ENCODE measurements at places on chromosomes 4 and X. TPM values are rescaled to one million over a fixed set of nuclear protein-coding genes. Genes with fewer than 3 reads are reported as not detected.

The TEX13D gene
- 0.14 TPM for polyA plus RNA-seq

The ZNF182 gene
- polyA plus RNA-seq: 6.0 TPM

The SRPX gene
- polyA plus RNA-seq: 0.79 TPM

The GAGE12J gene
- not detected for polyA plus RNA-seq

The CXCL6 gene
- polyA plus RNA-seq: not detected

The CSAG3 gene
- polyA plus RNA-seq: not detected

The VEGFC gene
- polyA plus RNA-seq: not detected

The FGF13 gene
- 0.38 TPM for polyA plus RNA-seq

The FRG2 gene
- polyA plus RNA-seq: not detected

The SMR3B gene
- 0.32 TPM for polyA plus RNA-seq

The MAGEC2 gene
- polyA plus RNA-seq: not detected

The AFP gene
- not detected for polyA plus RNA-seq

The CDKN2AIP gene
- polyA plus RNA-seq: 24.6 TPM

The GAGE12F gene
- not detected for polyA plus RNA-seq

The PRDX4 gene
- 127 TPM for polyA plus RNA-seq

The HTRA3 gene
- polyA plus RNA-seq: not detected

The MTCP1 gene
- 74.0 TPM for polyA plus RNA-seq

The GYG2 gene
- not detected for polyA plus RNA-seq

The DGKQ gene
- polyA plus RNA-seq: 1.1 TPM

The PRR32 gene
- polyA plus RNA-seq: not detected

The ANOS1 gene
- polyA plus RNA-seq: 0.20 TPM

The SLC49A3 gene
- not detected for polyA plus RNA-seq

The KCND1 gene
- polyA plus RNA-seq: 0.32 TPM

The USP9X gene
- polyA plus RNA-seq: 22.9 TPM

The VSIG4 gene
- polyA plus RNA-seq: not detected

The ARHGEF6 gene
- 13.7 TPM for polyA plus RNA-seq

The SSX2 gene
- polyA plus RNA-seq: not detected

The CFAP299 gene
- polyA plus RNA-seq: not detected

The RHOXF1 gene
- not detected for polyA plus RNA-seq

The AKAP4 gene
- not detected for polyA plus RNA-seq

Data from GM12878 (cell line).